ENCODE measurements at places on chromosomes 16 and 17.

DNA sequence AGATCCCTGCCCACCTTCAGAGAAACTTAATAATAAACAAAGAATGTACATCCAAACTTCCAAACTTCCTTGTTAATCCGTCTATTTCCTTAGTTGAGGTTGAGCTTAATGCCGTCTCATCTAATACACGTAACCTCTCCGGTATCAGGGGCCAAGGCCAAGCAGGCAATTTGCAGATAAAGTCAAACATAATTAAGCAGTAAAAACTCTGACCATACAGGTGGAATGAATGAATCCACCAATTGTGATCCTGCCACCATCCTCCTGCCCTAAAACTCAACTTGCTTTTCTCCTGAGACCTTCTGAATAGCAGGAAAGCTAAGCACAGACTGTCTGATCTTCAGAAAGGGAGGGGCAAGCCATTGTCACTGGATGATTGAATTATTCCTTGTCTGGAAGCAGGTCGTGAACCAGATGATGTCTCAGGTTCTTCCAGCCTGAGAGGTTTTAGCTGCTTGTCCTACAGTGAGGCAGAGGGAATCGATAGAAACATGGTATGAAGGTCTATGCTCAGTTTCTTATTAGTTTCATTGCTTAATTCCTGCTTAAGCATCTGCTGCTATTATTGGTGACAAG lies 1111.8 kb upstream of the EEF2KMT start:
- no peak for DNase-seq

DNA sequence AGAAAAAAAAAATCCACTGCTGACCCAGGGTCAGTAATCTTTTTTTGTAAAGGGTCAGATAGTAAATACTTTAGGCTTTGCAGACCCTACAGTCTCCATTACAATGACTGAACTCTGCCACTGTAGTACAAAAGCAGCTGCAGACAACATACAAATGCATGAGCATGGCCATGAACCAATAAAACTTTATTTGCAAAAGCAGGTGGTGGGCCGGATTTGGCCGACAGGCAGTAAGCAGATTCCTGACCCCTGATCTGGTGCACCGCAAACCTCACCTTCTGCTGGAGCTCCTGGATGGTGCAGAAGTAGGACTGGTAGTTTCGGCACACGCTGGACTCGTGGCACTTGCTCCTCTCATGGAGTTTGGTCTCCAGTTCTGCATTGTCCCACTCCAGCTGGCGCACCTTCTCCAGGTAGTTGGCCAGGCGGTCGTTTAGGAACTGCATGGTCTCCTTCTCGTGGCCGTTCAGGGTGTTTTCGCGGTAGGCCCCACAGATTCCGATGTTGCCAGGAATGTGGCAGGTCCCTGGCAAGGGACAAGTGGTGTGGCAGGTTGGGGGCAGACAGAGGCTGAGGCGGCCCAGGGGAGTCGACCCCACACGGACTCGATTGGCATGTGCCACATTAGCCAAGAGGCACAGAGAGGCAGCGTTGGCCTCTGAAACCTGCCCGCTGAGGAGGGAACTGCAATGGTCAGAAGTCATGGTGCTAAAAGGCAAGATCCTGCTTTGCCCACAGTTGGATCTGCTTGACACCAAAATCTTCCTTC lies 13.1 kb downstream of the KRT37 start:
- no peak for DNase-seq

DNA sequence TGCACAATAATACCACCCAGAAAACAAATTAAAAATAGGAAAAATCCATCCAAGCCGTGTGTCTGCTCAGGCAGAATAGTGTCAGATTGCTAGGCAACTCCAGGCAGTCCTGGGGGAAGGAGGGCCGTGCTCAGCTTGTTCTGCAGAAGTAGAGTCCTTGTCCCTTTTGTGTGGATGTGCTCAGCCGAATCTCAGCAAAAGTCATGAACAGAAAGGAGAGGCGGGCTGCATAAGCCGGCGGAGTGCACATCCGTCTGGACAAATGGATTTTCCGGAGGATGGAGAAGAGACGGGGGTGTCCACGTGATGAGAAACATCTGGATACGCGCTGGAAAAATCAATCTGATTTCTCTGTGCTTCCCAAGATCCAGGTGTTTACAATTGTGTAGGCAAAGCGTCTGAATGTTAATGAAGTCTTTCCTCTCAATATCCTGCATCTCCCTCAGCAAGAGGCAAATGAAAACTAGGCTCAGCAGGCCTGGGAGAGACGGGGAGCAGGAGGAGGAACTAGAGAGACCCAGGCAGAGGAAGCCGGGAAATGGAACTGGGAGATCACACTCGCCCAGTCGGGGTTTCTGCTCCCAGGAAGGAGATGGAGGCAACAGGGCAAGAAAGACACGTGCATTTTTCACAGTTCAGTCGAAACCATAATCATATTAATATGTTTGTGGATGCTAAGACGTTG lies 7.7 kb upstream of the RBFOX3 start:
- no peak for DNase-seq

GRCh38 chr17:43548689-43549379 lies 2.7 kb upstream of the ETV4 start:
- no peak for DNase-seq

GRCh38 chr16:53632526-53632925 lies 71.1 kb downstream of the RPGRIP1L start:
- no peak for DNase-seq

- no peak for DNase-seq
Observed at GRCh38 chr17:65953316-65954147, 238.4 kb downstream of the CEP112 start.

DNA sequence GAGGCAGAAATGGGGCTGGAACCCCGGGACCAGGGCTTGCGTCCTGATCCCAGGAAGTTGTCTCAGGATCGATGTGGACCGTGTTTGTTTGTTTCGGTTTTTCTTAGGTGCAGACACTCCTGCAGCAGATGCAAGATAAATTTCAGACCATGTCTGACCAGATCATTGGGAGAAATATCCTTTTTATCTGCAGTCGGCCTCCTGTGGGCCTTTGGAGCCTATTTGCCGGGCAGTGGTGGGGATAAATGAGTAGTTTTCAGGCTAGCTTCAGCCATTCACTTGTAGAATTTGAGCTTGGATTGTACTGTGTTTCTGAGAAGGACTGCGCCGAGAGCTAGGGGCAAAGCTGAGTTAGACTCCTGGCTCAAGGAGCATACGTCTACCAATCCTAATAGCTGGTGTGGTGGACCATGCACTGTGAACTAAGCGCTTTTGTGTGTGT lies 816 bp downstream of the HSBP1 start:
- DNase-seq, result no peak

GRCh38 chr16:20673882-20674683 lies 23.4 kb downstream of the ACSM1 start:
- DNase-seq, result no peak

DNA sequence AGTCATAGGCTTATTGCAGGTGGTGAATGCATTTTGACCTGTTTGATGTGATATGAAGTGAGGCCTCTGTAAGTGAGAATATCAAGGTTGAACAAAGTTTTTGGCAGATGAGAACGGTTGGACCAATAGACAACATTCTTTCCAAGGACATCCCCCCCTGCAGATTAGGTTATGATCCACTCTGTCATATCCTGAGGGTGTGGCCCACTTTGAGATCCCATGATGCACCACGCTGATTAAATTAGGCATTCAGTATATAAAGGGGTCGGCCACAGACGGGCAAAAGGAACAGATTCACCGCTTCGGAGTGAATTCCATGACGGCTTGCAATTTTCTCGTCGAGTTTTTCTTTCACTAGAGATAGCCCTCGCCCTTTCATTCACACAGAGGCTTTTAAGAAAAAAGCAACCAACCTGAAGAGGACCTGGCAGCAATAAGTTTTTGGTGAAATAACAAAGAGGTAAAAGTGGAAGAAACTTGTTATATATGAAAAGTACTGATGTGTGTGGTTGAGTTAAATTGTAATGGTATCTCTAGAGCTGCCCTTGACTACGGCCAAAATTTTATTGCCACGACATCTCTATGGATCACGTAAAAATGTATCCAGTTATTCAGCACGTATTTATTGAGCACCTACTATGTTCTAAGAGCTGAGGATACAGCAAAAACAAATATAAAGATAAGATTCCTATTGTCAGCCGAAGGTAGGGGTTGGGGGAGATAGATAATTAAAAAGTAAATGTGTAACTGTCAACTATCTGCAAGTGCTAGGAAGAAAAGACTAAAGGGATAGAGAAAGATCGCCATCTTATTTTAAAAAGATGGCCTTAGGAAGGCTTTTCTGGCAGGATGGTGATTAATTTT lies 1.7 kb upstream of the RBBP6 start:
- no peak for DNase-seq

- DNase-seq, result no peak
Observed at GRCh38 chr17:1434150-1434549, 21.9 kb downstream of the CRK start.

All from SW480 (cell line).